ENCODE measurements at places on chromosomes 6 and 20. TPM values are rescaled to one million over a fixed set of nuclear protein-coding genes. Genes with fewer than 3 reads are reported as not detected.

- peak; percentile 75 for DNase-seq
Measured at GRCh38 chr6:139940741-139941729, 566.6 kb upstream of the CITED2 start.

- no peak for DNase-seq
Measured at GRCh38 chr20:10419550-10420133, 14.4 kb downstream of the MKKS start.

DNA sequence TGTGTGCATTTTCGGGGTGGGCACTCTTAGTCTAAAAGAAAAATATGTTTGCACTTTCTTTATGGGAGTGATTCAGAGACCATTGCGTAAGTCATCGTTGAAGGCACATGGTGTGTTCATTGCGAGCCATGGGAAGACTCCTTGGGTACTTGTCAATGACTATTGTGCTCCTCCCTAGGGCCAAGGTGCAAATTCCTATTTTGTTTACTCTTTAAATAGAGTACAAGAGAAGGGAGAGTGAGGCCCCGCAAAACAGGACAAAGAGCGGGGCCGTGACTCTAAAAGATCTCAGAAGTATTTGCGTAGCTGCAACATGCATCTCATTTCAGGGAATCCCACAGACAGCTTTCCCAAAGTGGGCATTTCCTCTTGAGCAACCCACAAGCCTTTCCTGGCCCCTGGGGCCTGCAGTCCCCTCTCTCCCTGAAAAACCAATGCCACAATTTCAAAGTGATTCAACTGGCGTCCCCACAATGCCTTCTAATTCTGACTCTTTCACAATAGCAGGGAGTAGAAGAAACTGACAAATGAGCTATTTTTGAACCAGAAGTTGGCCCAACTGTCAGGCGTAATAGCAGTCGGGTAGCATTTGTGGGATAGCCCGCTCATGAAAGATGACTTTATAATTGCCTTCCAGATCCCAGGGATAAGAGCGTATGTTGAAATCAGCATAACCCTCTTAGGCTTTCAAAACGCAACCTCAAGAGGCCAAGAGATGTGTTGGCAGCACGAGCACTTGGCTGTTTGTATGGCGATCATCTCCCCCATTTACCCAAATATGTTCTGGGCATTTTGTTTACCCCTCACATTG, 277.9 kb upstream of the BMP2 start:
- no peak for DNase-seq

- no peak for DNase-seq
Measured at GRCh38 chr6:100568255-100568654, 103.5 kb upstream of the SIM1 start.

DNA sequence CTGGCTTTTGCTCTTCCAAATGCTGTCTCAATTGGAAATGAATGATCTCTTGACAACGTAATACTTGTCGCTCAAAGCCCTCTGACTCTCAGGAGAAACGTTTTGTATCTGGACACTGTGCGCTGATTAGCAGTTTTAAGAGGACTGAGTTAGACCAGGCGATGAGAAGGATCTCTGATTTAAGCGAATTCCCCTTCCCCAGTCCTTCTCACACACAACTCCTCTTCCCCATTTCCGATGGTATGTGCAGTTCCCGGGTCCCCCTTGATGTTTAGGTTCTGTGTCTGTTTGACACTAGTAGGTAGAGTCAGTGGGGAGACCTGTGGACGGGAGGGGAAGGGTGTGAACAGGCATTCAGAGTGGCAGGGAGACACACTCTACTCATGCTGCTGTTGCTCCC, 2.5 kb downstream of the ZDHHC14 start:
- DNase-seq = no peak

DNA sequence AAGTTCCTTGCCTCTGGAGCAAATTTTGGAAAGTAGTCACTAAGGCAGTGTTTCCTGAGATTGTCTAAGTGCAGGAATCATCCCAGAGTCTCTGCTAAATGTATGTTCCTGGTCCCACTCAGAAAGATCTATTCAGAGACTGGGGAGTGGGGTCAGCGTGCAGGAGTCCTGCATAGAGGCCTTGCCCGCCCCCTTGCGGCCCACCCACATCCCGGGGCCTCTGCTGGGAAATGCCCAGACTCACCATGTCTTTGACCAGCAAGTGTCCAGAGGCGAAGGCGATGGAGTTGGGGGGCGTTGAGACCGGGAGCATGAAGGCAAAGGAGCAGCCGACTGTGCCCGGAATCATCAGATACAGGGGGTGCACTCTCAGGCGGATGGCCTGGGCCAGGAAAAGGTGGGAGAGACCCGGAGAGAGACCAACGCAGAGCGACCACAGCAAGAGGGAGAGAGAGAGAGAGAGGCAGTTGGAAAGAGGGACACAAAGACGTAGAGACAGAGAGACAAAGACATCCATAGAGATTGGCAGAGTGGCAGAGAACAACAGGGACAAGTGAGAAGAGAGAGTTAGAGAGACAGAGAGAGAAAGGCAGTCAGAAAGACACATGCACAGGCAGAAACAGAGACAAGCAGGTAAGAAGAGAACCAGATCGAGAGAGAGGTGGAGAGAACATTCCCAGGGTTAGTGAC, 12.9 kb upstream of the OCSTAMP start:
- DNase-seq = no peak

DNA sequence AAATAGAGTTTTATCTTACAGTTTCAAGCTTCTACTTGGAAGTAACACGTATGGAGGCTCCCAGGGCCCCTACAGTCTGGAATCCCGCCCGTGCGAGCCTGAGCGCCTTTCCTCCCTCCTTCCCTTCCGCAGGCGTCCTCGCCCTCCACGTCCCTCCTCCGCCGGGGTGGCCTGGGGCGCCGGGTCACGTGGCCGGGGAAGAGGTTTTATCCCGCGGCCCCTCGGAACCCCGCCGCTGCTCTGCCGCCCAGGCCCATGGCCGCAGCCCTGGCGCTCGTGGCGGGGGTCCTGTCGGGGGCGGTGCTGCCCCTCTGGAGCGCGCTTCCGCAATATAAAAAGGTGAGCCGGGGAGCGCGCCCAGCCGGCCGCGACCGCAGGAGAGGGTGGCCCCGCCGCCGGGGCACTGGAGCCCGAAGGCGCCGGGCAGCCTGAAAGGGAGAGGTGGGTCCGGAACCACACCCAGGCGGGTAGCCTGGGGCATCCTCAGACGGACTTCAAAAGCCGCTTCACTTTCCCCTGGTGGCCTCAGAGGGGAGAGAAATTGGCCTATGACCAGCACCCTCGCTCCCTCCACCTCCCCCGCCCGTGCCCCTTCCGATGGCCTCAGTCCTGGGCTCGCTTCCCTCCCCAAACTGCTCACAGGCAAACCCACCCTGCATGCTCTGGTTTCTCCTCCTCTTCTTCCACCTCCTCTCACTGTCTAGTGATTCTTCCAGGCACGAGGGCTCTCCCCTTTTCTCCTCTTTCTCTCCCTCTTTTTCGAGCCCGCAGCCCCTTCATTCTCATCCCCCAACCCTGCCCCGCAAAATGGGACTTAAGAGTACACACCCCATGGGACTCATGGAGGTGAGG, at the start of gene CLPSL2:
Gene CLPSL2 (plus strand): TSS at position 235 of the 852 bp plus-strand sequence. CDS start 21 bp downstream, at position 256.
- no peak for DNase-seq

The MYLK2 gene
- total RNA-seq = not detected

- no peak for DNase-seq
Measured at GRCh38 chr20:49361862-49362660, 84.2 kb upstream of the ZNFX1 start.

- DNase-seq = no peak
Measured at GRCh38 chr6:169998457-169998856, 247.0 kb downstream of the ERMARD start.

DNA sequence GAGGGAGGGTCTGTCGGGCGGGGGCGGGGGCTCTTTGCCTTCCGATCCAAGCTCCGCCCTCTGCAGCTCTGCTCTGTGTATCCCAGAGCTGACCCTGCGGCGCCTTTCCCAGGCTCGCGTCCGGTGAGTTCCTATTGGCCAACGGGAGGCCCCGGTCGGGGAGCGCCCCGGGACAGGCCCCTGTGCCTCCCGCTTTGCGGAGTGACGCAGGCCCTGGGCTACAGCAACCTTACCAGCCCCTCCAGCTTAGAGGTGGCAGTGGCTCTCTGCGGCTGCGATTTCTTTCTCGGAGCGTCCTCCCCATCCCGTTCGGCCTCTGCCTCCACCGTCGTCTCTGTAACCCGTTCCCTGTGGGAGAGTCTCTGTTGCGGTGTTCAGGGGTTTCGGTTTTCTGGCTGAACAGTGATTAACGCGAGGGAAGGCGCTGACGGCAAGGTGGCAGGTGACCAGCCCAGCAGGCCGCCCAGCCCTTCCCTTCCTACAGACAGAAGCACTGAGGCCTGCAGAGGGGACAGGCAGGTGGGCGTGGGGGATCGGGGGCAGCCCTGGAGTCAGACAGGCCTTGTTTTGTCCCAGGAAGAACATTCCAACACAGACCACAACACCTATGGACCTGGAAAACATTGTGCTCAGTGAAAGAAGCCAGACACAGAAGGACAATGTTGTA, 18.1 kb upstream of the CEBPB start:
- DNase-seq = peak; percentile 54

The TMC2 gene
- total RNA-seq = not detected

DNA sequence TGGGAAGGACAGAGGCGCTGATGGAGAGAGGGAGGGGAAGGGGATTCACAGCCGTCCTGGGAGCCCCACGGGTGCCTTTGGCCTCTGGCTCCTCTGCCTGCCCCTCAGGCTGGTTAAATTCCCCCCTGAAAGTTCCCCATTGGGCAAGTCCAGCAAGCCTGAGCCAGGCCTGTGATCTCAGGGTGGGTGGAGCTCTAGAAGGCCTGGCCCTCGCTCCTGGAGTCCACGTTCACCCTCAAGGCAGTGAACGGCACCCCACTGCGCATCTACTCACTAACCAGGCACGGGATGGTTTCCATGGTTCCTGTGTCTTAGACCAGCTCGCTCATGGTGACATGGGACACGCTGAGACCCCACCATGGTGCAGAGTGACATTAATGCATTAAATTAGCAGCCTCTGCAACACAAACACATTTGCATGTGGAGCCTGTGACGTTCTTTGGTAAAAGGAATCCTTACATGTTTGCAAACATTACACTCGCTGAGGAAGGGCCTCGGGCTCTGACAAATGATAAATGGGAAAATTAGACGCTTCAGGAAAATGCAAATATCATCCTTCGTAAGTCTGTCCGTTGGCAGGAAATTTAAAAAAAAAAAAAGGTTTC, 452.7 kb downstream of the PREX1 start:
- DNase-seq = no peak

DNA sequence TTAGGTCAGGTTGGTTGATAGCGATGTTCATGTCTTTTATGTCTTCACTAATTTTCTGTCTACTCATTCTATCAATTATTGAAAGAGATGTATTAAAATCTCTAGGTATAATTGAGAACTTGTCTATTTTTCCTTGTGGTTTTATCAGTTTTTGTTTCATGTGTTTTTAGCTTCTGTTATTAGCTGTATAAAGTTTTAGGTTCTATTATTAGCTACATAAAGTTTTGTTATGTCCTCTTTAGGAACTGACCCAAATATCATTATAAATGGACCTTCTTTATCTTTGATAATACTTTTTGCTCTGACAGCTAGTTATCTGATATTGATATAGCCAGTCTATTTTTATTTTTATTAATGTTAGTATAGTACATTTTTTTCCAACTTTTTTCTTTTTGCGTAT, 92.4 kb upstream of the TMEM170B start:
- no peak for DNase-seq

GRCh38 chr6:43325876-43326275, 17.2 kb upstream of the CRIP3 start:
- DNase-seq = no peak

The FNDC11 gene
- total RNA-seq = 0.25 TPM

All from fibroblast of the aortic adventitia (primary cell).